ENCODE measurements at places on chromosomes 12 and 14.

GRCh38 chr14:81144824-81145603, 75.7 kb downstream of the GTF2A1 start:
- no peak for DNase-seq

DNA sequence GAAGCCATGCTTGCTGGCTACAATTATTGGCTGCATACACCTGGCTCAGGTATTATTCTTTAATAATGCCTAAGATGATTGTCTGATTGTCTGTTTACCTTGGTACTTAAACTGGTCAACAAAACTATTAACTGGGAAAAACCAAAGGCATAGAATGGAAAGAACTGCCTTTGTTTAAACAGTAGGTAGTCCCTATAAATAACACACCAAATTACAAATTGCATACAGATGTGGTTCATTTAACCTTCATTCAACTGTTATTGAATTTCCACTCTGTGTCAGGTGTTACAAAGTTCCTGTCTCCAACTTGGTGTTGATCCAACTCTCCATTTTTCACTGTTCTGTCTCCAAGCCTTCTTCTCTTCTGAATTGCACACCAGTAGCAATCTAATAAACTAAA, 79.8 kb upstream of the FSCB start:
- DNase-seq, result no peak

DNA sequence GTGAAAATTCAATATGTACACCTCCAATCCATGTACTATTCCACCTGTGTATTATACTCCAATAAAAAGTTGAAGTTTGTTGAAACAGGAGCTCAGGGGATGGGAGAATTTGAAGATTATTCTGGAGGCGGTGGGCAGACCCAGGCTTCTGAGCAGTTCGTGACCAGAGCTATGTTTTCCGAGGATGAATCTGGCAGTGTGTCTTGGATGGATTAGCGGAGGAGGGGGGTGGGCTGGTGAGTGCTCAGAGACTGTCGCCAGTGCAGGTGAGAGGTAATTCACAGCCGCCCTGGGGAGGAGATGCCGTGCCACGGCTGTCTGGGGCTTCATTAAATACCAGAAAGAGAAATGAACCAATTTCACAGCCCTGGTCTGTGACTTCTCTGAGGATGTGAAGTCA, 283.0 kb upstream of the RTL1 start:
- no peak for DNase-seq

DNA sequence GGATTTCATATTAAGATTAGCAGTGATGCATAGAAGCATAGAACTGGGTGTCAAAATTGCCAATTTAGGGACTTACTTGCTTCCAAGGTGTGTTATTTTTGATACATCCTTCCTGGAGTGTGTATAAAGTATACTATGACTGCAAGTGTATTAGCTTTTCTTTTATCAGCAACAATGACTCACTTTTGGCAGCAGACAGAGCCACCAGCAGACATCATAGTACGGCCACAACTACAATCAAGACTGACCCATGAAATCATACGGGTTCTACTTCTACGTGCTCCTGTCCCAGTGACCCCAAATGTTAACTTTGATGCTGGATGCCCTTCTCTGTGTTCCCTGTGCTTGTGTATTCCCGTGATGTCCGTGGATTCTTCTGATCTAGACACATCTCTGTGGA, 443.9 kb downstream of the TMEM132D start:
- no peak for DNase-seq

- DNase-seq, result no peak
Measured at GRCh38 chr12:112750971-112751370, 40.6 kb upstream of the RPH3A start.

- no peak for DNase-seq
Measured at GRCh38 chr12:1881301-1881700, 37.2 kb downstream of the CACNA2D4 start.

- DNase-seq, result no peak
Measured at GRCh38 chr14:94540031-94540794, 21.0 kb upstream of the SERPINA4 start.

DNA sequence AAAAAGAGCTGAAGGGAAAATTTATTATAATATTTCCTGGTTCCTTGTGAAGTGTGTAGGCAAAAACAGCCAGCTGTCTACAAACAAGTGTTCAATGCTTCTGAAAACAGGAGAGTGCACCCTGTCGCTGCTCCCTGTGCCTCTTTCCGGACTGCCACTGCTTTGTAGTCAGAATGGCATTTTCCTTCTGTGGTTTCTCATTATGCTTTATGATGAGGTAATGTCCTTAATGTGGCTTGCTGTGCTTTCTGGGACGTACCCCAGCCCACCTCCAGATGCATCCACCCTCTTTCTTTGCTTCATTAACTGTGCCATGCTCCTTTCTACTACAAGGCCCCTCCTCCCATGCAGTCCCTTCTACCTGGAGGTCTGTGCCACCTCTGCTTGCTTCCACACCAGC, 148.1 kb downstream of the SYT1 start:
- no peak for DNase-seq

GRCh38 chr12:120925740-120926563, 21.8 kb upstream of the SPPL3 start:
- no peak for DNase-seq
